ENCODE measurements at places on chromosomes 2 and 18. TPM values are rescaled to one million over a fixed set of nuclear protein-coding genes. Genes with fewer than 3 reads are reported as not detected.

GRCh38 chr2:239377591-239377990, 23.2 kb downstream of the HDAC4 start:
- DNase-seq = no peak

DNA sequence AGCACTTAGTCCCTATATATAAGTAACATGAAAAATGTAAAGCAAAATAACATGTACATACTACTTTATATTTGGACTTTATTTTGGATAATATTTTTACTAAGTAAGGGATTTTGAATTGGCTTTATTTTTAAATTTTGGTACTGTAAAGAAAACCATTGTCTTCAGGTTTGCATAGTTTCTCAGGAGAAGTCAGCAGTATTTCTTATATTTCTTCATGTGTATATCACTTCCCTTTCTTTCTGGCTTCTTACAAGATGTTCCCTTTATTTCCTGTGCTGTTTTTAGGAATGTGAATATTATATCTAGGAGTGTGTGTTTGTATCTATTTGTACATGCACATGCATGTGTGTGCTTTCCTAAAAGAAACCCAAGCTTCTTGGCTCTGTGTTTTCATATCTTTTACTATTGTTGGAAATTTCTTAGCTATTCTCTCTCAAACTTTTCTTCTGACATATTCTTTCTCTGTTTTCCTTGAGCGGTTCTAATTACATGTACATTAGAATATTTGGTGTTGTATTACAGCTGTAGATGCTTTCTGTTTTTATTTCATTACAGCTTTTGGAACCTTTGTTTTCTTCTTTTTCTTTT, 1549.7 kb upstream of the ACVR2A start:
- no peak for DNase-seq

- DNase-seq = no peak
Observed at GRCh38 chr2:186721956-186722355, 28.1 kb downstream of the FAM171B start.

DNA sequence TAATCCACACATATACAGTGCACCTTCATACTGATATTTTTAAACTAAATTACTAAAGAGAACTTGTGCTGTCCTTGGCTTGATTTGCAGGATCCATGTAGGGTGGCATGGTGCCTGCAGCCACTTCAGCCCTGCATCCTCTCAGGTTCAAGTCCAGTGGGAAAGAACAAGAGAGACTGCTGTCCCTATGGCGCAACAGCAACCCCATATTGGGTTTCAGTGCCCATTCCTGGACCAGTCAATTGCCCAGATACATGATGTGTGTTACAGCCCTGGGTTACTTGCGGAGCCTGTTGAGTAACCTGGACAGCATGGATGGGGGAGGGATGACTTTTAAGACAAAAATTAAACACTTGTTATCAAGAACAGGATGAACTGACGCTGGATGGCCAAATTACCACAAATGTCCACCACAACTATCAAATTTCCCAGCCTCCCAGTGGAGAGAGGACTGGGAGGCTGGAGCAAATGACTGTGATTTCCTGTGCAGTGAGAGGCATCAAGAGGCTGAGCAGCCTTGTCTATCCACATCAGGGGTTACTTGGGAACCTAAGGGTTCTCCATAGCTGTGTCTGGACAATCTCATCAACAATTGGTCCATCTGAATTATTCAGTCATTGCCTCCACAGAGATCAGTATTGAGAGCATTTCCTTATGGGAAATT, 162.0 kb downstream of the CAPN13 start:
- no peak for DNase-seq

DNA sequence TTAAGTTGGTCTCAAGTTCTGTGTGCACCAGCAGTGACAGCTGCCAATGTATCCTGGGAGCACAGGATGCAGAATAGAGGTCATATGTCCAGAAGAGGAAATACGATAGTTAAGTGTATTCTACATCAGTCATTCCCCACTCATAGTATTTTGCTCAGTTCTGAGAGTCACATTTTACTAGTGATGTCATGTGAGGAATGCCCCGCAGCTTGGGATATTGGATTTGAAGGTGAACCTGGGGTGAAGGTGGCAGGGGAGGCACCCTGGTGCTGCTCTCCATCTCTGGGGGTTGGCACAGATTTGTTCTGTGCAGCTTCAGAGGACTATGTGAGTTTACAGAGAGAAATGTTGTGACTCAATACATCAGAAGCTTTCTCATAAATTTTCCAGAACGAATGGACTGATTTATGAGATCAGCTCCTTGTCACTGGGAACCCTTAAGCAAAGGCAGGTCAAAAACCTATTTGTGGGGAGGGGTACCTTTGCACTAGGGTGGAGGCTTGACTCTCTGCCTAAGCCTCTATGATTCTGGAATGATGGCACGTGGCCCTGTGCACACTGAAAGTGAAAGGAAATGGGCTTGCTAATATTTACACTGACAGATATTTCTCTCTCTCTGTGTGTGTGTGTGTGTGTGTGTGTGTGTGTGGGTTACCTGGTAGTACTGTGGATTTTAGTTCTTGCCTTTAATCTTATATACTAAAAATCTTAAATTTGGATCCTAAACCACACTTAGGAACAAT, 95.9 kb downstream of the NEB start:
- no peak for DNase-seq

DNA sequence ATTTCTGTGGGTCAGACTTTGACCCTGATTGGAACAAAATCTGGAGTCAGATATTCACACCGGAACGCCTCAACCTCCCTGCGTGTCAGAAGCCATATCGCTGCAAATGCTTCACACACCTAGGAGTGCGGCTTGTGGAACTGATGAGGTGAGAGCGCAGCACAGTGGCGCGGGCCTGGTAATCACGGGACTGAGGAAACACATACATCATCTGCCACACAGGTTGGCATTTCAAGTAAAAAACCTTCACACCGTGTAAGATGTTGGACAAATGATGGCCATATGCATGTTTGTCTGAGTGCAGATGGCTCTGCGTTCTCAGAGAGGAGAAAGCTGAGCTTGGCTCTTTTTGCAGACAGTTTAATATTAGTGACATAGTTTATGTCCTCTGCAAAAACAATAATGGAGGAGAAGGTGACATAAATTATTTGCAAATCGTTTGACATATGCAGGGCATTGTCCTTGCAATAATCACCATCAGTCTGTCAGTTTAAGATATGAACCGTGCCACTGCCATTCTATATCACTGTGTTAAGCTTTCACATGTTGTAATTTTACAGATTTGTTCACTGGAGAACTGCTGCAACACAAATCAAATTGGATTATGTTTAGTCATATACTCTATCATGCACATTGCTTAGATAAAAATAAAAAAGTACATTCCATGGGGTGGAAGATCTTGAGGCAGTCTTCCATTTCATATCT, 101.4 kb downstream of the MTX2 start:
- DNase-seq = no peak

DNA sequence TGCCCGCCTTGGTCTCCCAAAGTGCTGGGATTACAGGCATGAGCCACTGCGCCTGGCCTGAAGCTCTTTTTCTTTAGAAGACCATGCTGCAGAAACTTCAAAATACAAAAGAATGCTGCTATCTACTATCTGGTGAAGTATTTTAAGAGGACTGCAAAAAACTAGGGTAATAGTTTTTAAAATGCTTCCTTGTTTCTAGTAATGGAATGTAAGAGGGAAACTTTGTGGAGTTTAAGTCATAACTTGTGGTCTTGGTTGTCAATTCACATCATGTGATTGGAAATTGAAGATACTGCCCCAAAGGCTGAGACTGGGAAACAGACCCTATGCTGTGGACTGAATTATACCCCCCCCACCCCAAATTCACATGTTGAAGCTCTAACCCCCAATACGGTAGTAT, 68.3 kb downstream of the B3GNT2 start:
- no peak for DNase-seq

GRCh38 chr18:36634573-36635216, 194.1 kb downstream of the TPGS2 start:
- DNase-seq = no peak

DNA sequence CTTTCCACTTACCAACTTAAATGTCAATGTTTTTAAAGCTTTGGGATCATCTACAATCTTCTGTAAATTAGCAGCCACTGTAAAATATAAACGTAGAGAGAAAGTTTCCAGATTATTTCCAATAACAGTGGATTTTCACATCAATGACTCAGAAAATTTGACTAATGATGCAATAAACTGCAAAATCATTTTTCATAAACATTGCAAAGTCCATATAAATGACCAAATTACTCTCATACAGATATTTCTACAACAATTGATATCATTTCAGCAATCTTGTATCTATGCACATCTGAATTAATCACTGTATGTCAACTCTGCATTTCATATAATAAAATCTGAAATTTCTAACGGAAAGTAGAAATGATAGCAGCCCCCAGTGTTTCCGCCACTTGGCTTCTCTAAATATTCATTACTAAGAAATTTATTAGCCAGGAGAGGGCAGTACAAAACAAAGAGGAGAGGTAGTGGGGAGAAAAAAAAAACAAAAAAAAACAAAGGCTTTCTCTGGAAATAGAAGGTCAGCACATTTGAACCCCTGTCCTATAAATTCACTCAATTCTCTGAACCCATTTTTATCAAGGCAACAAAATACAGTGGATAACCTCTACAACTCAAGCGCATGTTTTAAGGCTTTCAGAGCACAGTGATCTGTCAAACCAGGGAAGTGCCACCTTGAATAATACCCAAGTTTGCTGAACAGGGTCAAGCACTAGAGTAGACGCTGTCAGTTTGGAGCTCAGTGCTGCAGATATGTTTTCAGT, 282.6 kb downstream of the STK39 start:
- no peak for DNase-seq

Gene HOXD8
- total RNA-seq = 7.9 TPM

Gene PGAP1
- 8.1 TPM for total RNA-seq

Gene CCDC178
- total RNA-seq = 10.6 TPM

Gene XRCC5
- 148 TPM for total RNA-seq

Gene ANKRD30B
- total RNA-seq = 0.36 TPM

Gene TTC31
- 23.0 TPM for total RNA-seq

Gene TMEM182
- 1.4 TPM for total RNA-seq

All from omental fat pad (tissue), 4 donors.